ENCODE measurements at places on chromosomes 12 and 14.

- no peak for DNase-seq
Measured at GRCh38 chr14:63840981-63841380, 11.8 kb upstream of the SYNE2 start.

DNA sequence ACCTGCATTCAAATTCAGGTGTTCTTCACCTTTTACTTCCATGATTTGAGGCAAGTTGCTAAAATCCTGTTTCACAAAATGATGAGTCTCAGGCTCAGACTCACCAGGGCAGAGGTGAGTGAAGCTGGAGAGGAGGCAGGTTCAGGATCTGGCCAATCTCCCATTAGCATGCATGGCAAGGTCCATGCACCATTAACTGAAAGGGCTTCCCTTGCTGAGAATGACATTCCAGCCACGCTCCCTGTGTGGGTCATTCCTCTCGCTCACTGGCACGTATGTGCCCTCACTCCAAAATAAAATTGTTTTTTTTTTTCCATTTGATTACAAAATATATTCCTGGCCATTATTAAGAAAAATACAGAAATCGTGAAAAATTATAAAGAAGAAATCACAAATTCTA is 257.6 kb downstream of the C12orf75 start:
- DNase-seq = no peak

DNA sequence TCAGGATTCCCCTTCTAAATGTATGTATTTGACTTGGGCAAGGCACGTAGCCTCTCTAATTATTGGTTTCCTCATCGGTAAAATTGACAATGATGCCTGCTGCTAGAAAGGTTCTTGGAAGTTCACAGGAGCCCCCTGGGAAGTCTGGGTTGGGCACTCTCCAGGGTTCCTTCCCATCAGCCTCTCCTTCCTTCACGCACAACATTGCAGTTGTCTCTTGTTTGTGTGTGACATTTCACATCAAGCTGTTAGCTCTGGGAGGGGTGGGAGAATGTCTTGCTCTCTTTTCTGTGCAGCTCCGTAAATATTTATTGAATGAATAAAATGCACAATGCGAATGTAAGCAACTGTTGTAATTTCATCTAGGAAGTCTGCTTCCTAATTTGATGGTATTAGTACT is 153.2 kb upstream of the PRICKLE1 start:
- DNase-seq = no peak

GRCh38 chr14:97788364-97788763 is 991.2 kb downstream of the VRK1 start:
- DNase-seq = no peak

DNA sequence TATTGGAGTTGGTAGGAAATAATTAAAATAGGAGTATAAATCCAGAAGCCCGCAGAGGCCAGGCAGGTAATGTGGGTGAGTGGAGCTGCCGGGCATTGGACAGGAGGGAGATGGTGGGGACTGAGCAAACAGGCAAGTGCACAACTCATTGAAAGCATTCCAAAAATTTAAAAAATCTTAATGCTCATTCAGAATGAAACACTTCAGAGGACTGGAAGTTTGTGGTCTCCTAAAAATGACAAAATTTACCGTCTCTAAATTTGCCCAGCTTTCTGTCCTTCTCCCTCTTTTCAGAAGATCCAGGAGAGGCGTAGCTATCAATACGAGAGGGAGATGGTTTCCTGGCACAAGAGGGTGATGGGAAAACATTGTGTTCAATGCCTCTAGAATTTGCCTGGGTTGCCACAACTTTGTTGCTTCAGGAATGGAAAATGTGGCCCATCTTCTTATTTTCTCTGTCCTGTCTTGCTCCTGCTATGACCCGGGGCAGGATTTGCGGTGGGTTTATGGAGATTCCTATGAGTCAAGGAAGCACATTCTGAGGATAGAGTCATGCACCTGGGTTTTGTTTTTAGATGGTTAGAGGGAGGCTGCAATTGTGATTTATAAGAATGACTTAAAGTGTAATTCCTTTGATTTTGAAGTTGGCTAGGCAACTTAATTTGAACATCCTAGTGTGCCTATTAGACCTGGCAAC is 72.2 kb downstream of the BORCS5 start:
- DNase-seq = no peak

GRCh38 chr12:70444903-70445302 is 78.8 kb downstream of the KCNMB4 start:
- DNase-seq = no peak

DNA sequence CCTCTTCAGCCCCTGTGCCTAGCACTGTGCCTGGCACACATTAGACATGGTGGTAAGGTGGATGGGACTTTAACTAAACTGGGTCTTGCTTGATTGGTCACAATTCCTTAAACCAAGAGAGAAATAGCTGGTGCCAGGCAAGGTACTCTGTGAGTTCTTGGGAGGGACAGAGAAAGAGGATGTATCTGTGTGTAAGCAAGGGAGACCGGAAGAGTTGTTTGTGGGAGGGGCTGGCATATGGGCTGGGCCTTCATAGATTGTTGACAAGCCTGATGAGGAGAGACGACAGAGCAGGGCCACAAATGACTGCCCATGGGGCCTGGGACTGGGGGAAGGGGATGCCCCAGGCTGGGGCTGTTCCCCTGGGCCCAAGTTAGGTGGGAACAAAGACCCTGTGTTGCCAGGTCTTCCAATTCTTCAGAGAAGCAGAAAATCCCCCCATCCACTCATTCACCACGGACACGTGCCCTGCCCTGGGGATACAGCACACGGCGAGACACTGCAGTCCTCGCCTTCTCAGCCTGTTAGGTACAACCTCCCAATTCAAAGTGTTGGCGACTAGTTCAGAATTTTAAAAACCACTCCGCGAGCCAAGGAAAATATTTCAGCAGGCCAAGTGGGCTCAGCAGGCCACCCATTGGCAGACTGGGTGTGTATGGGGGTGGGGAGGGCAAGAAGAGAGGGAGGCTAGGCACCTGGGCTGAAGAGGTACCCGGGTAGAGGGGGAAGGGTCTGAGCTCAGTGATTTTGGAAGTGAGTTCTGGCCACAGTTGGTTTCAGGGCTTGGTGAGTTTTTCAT is 11.4 kb upstream of the CYP46A1 start:
- no peak for DNase-seq

GRCh38 chr12:22409377-22410164 is 75.1 kb upstream of the ST8SIA1 start:
- no peak for DNase-seq

- no peak for DNase-seq
Measured at GRCh38 chr14:97028382-97028781, 231.2 kb downstream of the VRK1 start.

- DNase-seq = no peak
Measured at GRCh38 chr12:49335118-49335954, 1.7 kb downstream of the C1QL4 start.

DNA sequence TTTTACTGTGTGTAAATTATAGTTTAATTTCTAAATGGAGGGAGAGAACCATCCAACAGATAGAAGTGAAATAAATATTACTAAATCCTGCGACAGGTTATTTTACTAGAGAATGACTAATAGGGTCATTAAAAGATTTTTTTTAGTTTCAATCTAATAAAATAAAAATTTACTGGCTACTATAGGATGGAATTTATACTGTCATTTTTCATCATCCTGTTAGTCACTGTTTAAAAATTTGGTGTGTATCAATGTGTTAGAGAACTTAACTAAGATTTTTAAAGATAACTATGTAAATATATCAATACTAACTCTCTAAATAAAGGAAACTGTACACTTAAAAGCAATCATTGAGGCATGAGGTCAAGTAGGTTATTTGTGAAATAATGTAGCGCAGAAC is 41.1 kb upstream of the CDKN3 start:
- no peak for DNase-seq

DNA sequence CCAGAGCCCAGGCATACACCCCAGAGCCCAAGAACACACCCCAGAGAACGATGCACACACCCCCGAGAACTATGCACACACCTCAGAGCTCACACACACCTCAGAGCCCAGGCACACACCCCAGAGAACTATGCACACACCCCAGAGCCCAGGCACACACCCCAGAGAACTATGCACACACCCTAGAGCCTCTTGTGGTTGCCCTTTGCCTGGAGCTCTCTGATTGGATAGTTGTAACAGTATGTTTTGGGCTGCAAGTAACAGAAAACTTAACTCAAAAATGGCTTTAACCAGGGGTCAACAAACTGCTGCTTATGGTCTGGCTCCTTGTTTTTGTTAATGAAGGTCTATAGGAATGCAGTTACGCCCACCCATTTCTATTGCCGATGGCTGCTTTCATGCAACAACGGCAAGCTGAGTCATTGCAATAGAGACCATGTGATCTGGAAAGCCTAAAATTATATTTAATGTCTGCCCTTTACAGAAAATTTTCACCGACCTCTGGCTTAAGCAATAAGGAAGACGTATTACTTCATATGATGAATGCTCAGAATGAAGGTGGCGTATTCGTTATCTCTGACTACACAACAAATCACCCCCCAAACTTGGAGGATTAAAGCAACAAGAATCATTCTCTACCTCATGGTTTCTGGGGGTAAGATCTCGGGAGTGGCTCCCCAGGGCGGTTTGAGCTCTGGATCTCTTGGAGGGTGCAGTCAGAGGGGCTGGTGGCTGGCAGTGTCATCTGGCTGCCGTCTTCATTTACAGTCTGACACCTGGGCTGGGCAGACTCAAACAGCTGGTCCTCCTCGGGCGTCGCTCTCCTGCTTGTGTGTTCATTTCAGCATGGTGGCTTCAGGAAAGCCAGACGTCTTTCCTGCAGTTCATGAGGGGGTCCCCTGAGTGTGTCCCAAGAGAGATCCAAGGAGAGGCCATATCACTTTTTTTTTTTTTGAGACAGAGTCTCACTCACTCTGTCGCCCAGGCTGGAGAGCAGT is 66.3 kb upstream of the NCOR2 start:
- no peak for DNase-seq

DNA sequence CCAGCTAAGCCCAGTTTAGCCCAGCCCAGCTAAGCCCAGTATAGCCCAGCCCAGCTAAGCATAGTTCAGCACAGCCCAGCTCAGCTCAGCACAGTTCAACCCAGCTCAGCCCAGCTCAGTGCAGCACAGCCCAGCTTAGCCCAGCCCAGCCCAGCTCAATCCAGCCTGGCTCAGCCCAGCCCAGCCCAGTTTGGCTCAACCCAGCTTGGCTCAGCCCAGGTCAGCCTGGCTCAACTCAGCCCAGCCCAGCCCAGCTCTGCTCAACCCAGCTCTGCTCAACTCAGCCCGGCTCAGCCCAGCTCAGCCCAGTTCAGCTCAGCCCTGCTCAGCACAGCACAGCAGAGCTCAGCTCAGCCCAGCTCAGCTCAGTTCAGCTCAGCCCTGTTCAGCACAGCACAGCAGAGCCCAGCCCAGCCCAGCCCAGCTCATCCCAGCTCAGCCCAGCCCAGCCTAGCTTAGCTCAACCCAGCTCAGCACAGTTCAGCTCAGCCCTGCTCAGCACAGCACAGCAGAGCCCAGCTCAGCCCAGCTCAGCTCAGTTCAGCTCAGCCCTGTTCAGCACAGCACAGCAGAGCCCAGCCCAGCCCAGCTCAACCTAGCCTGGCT is 330.9 kb downstream of the TMEM121 start:
- DNase-seq = peak; percentile 7

DNA sequence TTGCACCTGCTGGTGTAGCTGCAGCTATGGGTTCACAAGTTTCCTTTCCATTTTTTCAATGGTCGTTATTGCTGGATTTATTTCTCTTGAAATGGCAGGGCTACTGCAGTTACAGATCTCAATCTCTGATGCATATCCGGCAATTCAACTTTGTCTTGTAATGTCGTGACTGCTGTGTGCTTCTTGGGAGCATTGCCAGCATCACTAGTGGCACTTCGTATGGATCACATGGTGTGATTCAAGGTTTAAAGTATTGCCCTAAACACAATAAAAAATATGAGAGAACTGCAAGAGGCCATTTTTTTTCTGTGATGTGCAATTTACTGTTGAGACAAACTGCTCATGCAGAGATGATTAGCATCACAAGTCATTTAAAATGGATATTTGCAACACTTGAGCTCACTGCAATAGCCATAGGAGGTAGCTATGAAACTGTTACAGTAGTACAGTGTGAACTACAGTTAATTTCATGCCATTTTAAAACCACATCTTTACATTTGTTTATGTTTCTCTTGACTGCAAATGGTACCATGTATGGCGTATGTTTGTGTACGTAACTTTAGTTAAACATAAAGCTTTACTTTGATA is 217.4 kb upstream of the PDE3A start:
- DNase-seq = no peak

DNA sequence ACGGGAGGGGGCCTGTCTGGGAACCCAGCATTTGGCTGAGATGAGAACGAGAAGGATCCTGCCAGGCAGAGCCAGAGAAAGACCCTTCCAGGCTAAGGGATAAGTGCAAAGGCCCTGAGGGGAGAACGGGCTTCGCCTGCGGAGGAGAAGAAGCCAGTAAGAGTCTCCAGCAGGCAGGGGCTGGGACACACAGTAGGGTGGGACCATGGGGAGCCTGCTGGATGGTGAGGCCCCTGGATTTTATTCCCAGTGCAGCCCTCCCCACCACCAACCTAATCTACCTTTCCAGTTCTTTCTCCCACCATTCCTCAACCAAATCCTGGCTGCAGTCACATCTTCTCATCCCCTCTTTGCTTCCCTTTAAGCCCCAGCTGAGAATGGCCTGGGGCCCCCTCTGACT is 12.6 kb downstream of the RAPGEF3 start:
- no peak for DNase-seq

GRCh38 chr12:84124211-84124610 is 788.4 kb downstream of the SLC6A15 start:
- no peak for DNase-seq

DNA sequence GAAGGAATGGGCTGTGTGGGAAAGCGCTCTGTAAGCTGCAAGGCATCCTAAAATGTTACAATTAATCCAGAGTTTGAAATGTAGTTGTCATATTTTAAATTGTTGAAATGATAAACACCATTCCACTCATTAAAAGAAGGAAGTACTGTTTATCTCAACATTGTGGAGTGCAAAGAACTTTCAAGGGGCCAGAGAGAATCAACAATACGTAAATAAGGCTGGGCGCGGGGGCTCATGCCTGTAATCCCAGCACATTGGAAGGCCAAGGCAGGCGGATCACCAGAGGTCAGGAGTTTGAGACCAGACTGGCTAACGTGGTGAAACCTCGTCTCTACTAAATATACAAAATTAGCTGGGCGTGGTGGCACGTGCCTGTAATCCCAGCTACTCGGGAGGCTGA is 24.5 kb downstream of the NR1H4 start:
- no peak for DNase-seq

GRCh38 chr14:58746261-58746660 is 108.5 kb downstream of the DACT1 start:
- DNase-seq = no peak

All from GM12891 (cell line).